ENCODE measurements at places on chromosomes 13 and 19.

GRCh38 chr13:84651288-84651687 is 769.0 kb upstream of the SLITRK1 start:
- no peak for DNase-seq

DNA sequence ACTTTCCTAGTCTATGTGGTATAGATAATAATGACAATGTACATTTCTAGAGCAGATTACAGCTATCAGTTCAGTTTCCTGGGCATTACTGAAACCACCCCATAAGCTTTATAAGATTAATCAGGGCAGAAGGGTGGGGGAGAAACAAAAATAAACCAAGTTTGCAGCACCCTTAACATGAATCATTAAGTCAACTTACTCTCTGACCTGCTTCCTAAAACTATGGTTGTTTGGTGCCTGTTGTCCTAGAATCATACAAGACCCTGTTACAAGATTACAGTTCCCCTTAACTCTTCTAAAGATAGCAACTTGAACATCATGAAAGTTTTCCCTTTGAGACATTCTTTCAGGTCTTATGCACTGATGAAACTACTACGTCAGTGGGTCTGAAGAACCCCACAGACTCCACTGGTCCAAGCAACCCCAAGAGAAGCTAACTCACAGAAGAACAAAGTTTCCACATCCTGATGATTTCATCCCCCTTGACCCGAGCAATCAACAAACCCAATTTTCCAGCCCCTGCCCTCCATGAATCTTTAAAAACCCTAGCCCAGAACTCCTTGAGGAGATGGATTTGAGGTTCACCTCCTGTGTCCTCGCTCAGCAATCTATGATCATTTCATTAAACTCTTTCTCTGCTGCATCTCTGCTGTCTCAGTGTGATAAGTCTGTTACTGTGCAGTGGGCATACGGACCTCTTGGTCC is 336.5 kb downstream of the FOXO1 start:
- DNase-seq, result no peak

DNA sequence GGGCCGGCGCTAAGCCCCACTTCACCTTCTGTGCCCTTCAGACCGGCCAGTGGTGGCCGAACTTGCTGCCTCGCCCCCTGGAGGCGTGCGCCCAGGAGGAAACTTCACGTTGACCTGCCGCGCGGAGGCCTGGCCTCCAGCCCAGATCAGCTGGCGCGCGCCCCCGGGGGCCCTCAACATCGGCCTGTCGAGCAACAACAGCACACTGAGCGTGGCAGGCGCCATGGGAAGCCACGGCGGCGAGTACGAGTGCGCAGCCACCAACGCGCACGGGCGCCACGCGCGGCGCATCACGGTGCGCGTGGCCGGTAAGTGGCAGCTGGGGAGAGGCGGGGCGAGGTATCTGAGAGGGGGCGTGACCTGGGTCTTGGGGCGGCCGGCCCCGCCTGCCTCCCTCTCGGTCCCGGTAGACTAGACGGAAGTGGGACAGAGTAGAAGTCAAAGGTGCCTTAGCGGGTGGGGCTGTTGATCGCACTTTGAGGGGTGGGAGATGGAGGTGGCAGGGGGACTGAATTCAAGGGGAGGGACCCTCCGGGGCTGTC is 5.6 kb downstream of the ICAM5 start:
- DNase-seq, result no peak

- DNase-seq, result no peak
Observed at GRCh38 chr19:38395381-38396114, 7.1 kb downstream of the SPRED3 start.

DNA sequence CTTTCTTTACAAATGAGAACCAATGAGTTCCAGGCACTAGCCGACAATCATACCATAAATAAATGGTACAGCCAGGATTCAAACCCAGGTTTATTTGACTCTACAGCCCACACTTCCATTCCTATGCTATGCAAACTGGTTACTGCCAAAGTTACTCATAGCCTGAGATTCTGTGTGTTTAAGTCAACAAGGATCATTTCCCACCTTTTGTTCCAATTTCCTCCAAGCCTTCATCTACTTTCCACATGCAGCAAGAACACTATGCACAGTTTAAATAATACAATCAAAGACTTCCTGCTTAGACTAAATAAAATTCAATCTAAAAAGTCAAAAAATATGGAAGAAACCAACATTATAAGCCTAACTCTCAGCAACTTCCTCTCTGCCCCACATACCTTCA is 59.2 kb upstream of the KLF12 start:
- DNase-seq, result no peak

GRCh38 chr13:19791953-19792537 is 9.3 kb upstream of the PSPC1 start:
- DNase-seq, result no peak

- no peak for DNase-seq
Observed at GRCh38 chr19:18858906-18859646, 27.3 kb downstream of the UPF1 start.

DNA sequence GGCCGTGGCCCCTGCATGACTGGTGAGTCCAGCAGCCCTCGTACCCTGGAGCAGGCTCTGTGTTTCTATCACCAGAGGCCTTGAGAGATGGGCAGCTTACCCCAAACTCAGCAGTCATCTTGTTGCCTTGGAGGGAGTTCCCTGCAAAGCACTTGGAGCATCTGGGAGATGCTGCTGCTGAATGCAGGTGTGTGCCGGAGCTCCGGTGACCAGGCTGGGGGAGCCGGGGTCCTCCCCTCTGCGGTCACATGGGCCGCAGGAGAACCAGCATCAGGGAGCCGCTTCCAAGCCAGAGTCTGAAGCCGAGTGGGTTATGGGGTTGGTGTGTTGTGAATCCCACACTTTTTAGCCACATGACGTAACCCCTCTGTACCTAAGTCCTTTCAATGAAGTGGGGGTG is 82.8 kb downstream of the TEX29 start:
- DNase-seq, result no peak

DNA sequence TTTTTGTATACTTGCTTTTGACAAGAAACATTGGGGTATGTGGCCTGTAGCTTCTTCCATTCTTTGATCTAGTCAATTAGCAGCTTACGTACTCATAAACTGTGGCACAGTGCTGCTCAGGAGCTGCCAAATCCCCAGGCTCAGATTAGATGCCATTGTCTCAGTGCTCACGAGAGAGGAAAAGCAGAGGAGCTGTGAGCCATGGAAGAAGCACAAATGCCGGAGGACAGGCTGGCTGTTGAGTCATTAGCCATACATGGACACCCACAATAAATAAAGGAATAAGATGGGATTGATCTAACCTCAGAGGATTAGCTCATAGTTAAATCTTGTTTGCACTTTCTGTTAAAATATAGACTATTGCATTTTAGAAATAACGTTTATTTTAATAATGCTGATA is 121.7 kb downstream of the POSTN start:
- no peak for DNase-seq

- DNase-seq, result no peak
Observed at GRCh38 chr13:21453387-21454081, 5.6 kb downstream of the ZDHHC20 start.

GRCh38 chr19:52600639-52601024 is 30.5 kb downstream of the ZNF701 start:
- DNase-seq, result peak; percentile 17

DNA sequence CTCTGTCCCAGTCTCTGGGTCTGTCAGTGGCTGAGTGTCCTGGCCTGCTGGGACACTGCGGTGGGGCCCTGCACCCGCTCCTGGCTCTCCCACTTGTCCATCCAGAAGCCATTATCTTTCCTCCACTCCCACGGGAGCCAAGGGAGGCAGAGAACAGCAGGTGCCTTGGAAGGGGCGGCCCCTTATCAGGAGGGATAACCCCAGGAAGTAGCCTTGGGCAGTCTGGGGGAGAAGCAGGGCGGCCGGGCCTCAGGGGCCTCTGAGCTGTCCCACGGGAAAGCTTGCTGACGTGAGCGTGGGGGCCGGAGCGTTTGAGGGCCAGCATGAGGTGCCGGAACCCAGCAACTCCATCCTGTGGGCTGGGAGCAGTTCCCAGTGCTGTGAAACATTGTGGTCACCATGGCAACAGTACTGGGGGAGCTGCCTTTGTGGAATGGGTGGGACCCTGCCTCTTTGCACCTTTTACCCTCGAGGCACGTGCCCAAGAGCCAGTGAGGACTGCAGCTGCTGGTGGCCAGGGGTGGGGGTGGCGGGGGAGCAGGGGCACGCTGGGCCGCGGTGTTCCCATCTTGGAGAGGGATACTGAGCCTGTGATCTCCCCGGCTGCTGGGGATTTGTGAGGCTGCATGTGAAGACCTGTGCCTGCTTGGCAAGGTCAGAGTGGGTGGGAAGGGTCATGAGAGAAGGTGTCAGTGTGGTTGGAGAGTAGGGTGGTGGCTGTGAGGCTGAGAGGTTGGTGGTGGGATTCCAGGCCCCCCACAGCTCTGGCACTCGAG is 20.9 kb downstream of the KLHL26 start:
- no peak for DNase-seq

DNA sequence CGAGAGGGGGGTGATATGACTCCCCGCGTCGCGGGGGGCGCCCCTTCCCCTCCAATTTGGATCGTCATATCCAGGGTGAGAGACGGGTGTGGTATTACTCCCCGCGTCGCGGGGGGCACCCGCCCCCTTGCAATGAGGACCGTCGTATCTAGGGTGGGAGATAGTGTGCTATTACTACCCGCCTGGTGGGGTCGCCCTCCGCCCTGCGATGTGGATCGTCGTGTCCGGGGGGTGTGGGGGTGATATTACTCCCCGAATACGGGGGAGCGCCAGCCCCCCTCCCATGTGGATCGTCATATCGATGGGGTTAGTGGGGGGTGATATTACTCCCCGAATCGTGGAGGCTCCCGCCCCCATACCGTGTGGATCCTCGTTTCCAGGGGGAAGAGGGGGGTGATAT is 29.2 kb upstream of the RGCC start:
- no peak for DNase-seq

- peak; percentile 92 for DNase-seq
Observed at GRCh38 chr13:105139380-105140285, 1395.8 kb downstream of the EFNB2 start.

DNA sequence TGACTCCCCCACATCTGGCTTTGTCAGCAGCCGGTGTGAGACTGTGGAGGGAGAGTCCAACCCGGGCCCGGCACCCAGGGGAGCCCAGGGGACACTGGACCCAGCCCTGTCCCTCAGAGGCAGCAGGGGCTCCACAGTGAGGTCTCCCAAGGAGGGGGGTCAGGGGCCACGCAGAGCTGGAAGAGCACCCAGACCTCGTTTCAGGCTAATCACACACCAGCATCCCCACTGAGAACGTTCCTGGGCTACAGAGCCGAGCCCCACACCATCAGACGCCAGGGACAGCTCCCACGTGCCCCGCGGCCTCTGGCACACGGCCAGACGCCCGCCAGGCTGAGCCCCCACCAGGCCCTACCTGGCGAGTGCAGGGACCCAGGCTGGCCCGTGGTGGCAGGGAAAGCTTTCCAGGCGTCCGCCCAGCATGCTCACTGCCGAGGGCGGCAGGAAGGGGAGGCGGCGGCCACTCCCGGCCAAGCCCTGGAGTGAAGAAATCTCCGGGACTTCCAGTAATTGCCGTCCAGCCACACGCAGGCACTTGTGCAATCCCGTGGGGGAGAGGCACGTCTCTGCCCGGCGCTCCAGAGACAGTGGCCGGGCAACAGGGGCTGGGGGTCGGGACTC is 19.2 kb downstream of the SBNO2 start:
- DNase-seq, result no peak

- DNase-seq, result no peak
Observed at GRCh38 chr13:97371486-97372109, 62.4 kb upstream of the RAP2A start.

DNA sequence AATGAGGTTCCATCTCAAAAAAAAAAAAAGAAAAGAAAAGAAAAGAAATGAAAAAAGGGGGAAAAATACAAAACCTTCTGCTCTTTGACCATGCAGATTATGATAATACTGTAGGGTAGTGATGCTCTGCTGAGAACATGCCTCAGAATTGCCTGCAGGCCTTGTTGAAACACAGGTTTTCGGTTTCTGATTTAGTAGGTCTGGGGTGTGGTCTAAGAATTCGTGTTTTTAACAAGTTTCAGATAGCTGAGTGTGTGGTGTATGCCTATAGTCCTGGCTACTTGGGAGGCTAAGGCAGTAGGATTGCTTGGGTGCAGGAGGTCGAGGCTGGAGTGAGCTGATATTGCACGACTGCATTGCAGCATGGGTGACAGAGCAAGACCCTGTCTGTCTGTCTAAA is 14.9 kb upstream of the CYP2B6 start:
- no peak for DNase-seq

DNA sequence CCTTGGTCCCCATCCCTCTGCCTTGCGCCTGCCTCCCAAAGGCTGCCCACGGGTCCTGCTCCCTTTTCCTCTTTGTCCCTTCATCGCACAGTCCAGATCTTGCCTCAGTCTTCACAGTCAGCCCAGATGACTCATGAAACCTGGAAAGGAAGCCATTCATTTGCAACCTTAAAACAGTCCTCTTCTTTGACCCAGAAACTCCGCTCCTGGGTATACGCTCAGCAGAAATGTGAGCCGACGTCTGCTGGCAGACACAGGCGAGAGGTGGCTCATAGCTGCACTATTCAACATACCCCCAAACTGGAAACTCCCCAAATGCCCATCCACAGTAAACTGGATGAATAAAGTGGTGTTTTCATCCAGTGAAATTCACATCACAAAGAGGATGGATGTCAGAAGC is 13.6 kb upstream of the PEPD start:
- DNase-seq, result no peak

- DNase-seq, result no peak
Observed at GRCh38 chr13:92537471-92537870, 689.1 kb upstream of the GPC6 start.

GRCh38 chr13:79870766-79871165 is 389.8 kb downstream of the NDFIP2 start:
- DNase-seq, result no peak

GRCh38 chr19:30966486-30966885 is 382.8 kb downstream of the TSHZ3 start:
- DNase-seq, result no peak

DNA sequence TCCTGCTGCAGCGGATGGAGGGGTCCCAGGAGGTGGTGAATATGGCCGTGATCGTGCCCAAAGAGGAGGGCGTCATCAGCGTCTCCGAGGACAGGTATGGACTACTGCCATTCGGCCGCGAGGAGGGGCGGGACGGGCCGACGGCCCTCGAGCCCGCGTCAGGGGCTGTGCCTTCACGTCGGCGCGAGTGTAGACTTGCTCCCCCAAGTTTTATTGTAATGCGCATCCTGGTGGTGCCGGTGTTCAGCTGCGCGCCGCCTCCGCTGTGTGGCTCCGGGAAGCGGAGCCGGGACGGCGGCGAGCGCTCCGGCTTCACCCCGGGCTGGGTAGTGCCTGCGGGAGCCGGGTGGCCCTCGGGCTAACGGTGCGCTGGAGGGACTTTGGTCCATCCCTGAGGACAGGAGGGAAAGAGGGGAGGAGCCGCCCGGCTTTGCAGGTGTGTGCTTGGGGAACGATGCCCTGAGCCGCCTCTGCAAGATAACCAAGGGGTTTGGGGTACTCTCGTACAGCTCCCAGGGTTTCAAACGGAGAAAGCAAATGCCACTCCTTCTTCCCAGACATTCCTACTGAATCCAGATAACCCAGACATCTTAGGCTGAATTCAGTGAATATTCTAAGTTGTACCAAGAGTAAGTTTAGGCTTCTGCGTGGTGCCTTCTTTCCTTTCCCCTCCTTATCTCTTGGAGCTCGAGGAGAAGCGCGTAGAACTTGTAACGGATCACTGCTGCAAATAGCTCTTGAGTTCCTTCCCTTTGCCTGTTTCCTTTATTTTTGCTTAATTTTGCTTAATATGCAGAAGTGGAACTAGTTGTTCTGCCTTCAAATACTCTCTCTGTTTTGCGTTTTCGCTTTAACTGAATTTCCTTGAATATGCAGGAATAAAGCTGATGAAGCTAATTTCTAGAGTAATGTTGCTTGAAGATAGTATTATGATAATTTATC is 740 bp downstream of the WDFY2 start:
- DNase-seq, result no peak

Measured in NCI-H774 (cell line).